ENCODE measurements at places on chromosomes 7 and 10.

GRCh38 chr7:46838463-46838862 lies 743.4 kb downstream of the TNS3 start:
- DNase-seq = no peak

DNA sequence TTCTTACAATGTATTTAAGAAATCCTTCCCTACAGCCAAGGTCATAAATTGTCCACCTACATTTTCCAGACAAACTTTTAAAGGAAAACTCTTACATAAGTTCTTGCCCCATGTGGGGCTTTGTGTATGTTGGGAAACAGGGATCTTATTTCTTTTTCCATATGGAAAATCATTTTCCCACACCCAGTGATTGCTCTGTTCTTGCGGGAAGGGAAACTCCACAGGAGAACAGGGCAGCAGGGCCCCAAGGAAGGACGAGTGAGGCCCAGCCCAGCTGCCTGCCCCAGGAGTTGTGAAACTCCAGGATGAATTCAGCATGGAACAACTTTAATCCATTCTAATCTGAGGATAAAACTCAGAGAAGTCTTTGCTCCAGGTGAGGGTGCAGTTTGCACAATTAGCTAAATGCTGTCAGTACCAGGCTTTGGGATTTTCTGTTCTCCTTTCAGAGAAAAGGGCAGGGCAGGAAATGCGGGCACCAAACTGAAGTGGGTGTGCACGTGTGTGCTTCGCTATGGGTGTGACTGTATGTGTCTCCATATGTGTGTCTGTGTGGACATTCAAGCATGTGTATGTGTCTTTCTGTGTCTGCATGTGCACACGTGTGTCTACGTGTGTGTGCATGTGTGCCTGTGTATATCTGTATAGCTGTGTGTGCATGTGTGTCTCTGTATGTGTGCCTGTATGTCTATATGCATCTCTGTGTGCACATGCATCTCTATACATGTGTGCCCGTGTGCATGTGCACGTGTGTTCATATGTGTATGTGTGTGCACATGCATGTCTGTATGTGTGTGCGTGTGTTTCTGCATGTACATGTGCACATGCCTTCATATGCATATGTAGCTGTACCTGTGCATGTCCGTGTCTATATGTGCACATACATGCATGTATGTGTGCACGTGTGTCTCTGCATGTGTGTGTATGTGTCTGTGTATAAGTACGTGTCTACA lies 102.0 kb upstream of the FAM20C start:
- no peak for DNase-seq

- no peak for DNase-seq
Measured at GRCh38 chr7:74502216-74502891, 48.6 kb downstream of the GTF2IRD1 start.

DNA sequence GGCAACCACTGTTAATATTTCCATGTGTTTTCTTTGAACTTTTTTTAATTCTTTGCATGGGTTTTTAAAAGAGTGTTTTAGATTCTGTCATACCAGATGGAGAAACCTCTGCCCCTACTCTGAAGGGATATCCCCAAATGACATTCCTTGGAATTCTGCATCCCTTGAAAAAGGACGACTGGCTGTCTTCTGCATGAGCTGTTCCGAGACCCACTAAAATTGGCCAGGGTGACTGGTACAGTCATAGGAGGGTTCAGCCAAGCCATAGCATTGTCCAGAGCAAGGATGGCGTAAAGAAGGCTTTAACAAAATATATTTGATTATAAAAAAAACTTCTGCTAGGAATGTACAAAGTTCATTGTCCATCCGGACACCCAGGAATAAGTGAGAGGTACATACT lies 952.9 kb downstream of the NRG3 start:
- no peak for DNase-seq

DNA sequence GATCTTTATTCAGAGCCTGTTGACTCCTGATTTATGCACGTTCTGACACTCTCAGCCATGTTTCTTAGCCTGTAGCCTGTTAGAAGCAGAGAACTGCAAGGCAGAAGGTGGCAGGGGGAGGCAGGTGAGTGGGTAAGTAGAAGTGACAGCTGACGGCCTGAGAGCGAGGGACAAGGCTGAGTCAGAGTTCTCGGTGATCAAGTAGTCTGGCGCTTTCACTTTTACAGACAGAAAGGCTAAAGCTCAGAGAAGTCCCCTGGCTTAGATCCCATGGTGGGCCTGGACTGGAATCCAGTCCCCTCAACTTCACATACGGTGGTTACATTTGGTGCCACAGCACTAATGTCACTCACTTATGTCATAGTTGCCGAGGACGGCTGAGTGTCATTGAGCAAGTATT lies 139.0 kb downstream of the TACC2 start:
- no peak for DNase-seq

DNA sequence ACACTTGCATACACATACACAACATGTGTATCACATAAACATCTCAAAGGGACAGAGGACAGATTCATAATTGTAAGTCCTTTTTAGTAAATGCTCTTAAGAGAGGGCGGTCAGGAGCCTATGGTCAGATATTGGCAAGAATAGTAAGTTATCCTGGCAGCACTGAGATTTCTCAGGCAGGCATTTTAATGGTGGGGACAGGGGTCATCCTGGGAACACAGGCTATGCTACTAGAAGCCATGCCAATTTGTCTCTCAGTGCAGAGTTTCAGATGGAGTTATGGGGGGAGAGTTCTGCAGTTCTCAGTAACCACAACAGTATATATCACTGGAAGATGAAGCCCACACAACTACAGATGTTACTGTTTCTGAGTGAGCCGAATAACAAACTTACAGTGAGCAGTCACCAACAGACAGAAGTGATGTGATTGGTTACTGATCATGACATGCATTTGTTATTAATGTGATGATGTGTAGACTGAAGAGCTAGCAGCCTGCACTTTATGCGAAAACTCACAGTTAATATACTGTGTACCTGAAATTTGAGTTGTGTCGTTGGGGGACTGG lies 16.4 kb downstream of the ZNF487 start:
- no peak for DNase-seq

DNA sequence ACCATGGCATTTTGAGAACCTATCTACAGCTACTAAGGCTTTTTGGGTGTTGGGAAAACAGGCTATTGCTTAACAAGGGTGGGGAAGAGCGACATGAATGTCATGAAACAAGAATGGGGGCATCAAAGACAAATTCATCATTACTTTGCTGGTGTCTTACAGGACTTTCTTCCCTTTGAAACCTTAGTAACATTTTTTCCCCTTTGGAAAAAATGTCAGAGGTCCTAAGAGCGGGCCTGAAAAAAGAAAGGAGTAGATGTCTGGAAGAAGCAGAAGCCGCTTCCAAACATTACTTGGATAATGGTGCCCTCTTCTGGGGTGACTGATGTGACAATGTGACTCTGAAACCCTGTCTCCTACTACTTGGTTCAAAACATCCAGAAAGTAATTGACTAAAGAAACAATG lies 3.8 kb upstream of the DDX50 start:
- DNase-seq = no peak

DNA sequence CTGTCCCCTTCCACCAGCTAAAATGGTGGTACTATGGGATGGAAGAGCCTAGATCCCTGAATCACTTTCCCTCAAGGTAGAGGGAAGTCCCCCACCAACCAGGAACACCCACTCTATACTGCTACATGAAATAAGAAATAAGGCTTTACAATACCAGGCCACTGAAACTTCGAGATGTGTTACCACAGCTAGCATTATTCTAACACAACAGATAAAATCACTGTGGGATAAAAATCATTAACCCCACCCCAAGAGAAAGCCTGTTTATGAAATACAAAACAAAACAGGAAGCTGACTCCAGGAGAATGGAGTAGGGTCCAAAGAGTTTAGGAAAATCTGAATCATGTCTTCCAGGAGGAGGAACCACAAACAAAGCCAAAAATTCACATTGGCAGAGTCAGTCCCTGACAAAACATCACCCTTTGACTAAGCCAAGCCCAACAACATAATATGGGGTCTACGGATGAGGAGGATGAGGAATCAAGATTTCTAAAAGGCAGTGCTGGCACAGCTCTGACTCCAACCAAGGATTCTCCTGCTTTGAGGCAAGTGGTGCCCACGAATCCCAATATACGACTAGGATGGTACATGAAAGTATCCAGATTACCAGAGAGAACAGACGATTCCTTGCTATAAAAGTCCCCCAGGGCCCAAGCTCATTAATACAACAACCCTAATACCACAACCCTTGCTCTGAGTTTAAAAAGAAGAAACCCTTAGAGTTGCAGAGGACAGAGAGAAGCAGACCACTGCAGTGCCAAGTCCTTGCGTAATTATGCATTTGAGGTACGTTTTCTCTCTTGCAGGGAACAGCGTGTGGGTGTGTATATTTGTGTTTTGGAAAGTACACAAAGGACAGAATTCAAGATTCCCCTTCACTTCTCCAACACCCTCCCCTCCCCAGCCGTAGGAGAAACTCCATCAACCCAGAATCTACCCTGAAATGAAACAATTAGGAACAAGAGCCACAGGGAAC lies 23.7 kb downstream of the XPNPEP1 start:
- DNase-seq = no peak
